ENCODE measurements at places on chromosomes 6 and 20.

GRCh38 chr6:53358440-53359094 is 9.8 kb upstream of the ELOVL5 start:
- H3K36me3 ChIP-seq = no peaks in the 10 kb centered on the region
- peak overlapping the region; percentile 91 for H3K27ac ChIP-seq
- no peaks in the 10 kb centered on the region for H3K27me3 ChIP-seq

DNA sequence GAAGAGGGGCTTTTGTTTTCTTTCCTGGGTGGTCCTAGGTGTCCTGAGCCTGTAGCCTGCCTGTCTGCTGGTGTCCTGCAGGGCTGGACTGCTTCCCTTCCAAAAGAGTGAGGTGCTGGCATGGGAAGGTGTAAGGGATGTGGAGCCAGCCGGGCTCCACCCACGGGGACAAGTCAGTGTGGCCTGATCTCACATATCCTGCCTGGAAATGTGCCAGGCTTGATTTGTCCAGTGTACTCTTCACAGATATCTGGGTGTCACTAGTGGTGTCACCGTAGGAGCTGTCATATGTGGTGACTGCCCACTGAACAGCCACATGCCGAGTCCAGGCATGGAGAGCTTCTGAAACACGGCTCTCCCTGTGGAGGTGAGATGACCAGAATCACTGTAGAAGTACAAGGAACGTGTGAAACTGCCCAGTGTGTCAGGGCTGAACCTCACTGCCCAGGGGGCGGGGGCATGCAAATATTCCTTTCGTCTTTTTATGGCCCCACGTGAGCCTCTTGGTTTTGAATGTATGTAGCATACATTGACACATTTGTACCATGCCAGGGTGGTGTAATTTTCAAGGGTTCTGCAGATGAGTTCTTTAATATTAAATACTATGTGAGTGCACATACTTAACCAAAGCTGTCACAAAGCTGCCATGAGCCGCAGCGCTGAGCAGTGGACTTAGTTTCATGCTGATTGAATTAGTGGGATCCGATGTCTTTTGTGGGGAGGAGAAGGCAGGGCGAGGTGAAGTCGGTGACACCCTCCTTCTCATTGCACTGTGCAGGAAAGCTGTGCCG is 55.8 kb downstream of the CDH4 start:
- H3K36me3 ChIP-seq = no peaks in the 10 kb centered on the region
- H3K27ac ChIP-seq = no peak overlapping the region
- no peaks in the 10 kb centered on the region for H3K4me1 ChIP-seq
- H3K4me3 ChIP-seq = no peak overlapping the region
- no peaks in the 10 kb centered on the region for H3K27me3 ChIP-seq
- DNase-seq = no peak

GRCh38 chr20:34525709-34526416 is 9.6 kb downstream of the DYNLRB1 start:
- no peak overlapping the region for H3K27ac ChIP-seq
- no peak for DNase-seq
- no peak overlapping the region for H3K4me3 ChIP-seq

DNA sequence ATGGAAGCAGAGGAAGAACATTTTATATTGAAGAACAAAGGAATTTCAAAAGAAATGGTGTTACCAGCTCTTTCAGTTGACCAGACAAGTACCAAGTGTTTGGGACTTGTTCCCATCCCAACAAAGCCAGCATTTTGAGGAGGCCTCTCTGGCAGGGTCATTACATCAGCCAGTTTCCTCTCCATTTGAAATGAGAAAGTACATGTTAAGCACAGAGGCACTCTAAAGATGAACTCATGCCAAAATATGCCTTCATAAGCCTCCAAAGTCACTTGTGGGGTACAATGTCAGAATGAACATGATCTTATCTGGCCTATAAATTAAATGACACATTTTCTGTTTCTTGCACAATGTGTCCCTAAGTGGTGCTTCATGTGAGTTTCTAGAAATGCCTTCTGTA is 223.9 kb downstream of the PRL start:
- peaks cover 14% of the 10 kb centered on the region for H3K27me3 ChIP-seq
- no peak for DNase-seq
- H3K36me3 ChIP-seq = peaks cover 3% of the 10 kb centered on the region
- no peak overlapping the region for H3K4me3 ChIP-seq
- peaks cover 32% of the 10 kb centered on the region for H3K4me1 ChIP-seq

DNA sequence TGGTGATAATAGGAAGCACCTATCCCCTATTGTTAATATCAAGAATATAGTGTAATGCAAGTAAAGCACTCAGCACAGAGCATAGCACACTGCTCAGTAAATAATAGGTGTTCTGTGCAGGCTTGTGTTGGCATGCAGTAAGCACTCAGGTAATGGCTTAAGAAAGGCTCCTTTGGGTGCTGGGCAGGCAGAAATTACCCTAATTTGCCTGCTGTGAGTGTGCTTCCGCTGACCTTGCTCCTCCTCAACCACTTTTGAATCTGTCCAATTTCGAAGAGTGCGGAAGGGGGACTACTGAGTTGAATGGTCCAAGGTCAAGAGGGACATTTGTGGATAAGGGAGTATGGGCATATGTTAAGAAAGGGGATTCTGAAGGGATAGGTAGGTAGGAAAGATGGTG is 15.4 kb downstream of the SRSF3 start:
- DNase-seq = no peak
- H3K4me3 ChIP-seq = no peak overlapping the region
- H3K27ac ChIP-seq = peak overlapping the region; percentile 47
- no peaks in the 10 kb centered on the region for H3K27me3 ChIP-seq

- no peak overlapping the region for H3K4me3 ChIP-seq
- no peak overlapping the region for H3K27ac ChIP-seq
- H3K27me3 ChIP-seq = no peaks in the 10 kb centered on the region
- H3K4me1 ChIP-seq = no peaks in the 10 kb centered on the region
Measured at GRCh38 chr20:11675920-11676629, 241.6 kb upstream of the BTBD3 start.

- peaks cover 8% of the 10 kb centered on the region for H3K36me3 ChIP-seq
- peaks cover 33% of the 10 kb centered on the region for H3K4me1 ChIP-seq
- DNase-seq = peak; percentile 84
- no peaks in the 10 kb centered on the region for H3K27me3 ChIP-seq
- peak overlapping the region; percentile 1 for H3K27ac ChIP-seq
Measured at GRCh38 chr6:136607932-136608772, 57.9 kb upstream of the MAP7 start.

DNA sequence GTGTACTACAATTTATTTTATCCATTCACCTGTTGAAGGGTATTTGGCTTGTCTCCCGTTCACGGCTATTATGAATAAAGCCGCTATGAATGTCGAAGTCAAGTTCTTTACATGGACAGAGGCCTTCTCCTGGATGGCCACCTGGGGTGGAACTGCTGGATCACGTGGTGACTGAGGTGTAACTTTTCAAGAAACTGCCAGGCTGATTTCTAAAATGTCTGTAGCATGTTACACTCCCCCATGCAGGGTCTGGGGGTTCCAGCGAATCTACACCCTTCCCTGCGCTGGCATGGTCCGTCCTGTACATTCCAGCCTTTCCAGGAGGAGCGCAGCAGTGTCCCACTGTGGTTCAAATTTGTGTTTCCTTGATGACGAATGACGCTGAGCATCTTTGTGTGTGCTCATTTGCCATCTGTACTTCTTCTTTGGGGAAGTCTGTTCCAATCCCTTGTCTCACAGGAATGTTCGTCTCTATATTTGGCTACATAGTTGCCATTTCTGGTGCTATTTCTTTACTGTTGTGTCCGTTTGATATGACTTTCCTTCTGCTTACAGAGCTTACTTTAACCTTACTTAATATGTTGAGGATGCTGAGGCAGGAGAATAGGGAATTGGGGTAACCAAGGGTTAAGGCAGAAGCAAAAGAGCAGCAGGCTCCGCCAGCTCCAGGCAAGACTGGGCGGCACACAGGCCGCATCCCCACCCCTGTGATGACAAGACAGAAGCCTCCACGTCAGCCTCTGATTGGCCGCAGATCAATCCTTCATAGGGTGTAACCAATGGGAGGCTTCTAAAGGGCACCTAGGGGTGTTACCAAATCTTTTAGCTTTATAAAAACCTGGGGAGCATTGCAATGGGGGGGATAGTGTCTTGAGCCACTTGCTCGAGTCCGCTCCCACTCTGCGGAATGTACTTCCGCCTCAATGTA is 106.6 kb downstream of the TAF4 start:
- no peak overlapping the region for H3K4me3 ChIP-seq
- DNase-seq = no peak
- H3K27ac ChIP-seq = no peak overlapping the region
- peaks cover 17% of the 10 kb centered on the region for H3K27me3 ChIP-seq

DNA sequence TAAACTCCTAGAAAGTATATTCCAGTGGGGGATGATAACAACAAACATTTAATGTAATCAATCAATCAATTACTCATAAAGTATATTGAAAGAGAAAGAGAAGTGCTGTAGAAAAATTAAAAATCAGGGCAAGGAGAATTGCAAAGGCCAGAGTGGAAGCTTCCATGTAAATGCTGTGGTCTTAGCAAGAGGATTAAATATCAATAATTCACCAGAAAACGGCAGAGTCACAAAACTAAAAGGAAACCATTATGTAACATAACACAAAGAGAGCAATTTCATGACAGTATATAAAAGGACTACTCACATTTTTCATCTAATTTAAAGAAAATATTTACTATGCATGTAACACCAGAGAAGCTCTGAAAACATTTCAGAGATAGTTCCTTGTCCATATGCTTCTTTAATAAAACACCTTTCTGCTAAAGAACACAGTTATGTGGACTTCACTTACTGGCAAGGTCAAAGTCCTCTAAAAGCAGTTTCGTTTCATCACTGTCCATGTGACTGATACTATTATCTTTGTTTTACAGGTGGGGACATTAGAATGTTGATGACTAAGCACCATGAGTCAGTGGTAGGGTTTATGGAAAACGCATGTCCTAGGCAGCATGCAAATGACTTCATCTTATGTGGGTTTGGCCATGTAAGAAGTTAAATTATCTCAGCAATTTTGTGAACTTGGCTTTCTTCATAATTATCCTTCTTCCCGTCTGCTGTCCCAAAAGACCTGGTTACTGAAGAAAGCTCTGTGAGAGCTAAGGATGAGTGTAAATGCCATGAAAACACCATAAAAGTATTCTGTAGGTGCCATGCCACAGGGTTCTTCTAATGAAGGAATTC is 185.8 kb upstream of the TENT5A start:
- H3K4me1 ChIP-seq = no peaks in the 10 kb centered on the region
- no peak overlapping the region for H3K27ac ChIP-seq
- no peaks in the 10 kb centered on the region for H3K27me3 ChIP-seq
- DNase-seq = no peak
- H3K36me3 ChIP-seq = no peaks in the 10 kb centered on the region

- H3K36me3 ChIP-seq = peaks cover 8% of the 10 kb centered on the region
- H3K27ac ChIP-seq = no peak overlapping the region
- no peaks in the 10 kb centered on the region for H3K27me3 ChIP-seq
- no peak for DNase-seq
- peaks cover 10% of the 10 kb centered on the region for H3K4me1 ChIP-seq
- H3K4me3 ChIP-seq = no peak overlapping the region
Measured at GRCh38 chr6:157312757-157313156, 10.6 kb downstream of the TMEM242 start.

DNA sequence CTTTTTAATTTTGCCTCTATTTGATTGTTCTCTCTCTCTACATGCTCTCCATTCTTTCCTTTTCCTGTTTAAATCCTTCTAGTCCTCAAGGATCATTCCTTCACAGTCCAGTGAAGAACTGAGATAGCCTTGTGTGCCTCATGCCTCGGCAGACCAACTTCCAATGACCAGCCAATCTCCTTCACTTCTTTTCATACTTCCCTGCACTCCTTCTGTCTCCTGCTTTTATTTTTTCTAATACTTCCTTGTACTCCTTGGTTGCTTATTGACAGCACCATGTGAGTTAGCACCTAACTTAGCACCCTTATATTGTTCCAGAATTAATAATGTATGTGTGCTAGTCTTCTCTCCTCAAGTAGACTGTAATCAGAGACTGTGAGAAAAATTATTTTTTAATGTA is 246.8 kb downstream of the ADGRG6 start:
- peaks cover 47% of the 10 kb centered on the region for H3K4me1 ChIP-seq
- no peaks in the 10 kb centered on the region for H3K36me3 ChIP-seq
- no peak for DNase-seq
- no peak overlapping the region for H3K27ac ChIP-seq
- H3K27me3 ChIP-seq = peaks cover 9% of the 10 kb centered on the region

GRCh38 chr6:148364056-148364824 is 21.6 kb downstream of the SASH1 start:
- no peaks in the 10 kb centered on the region for H3K36me3 ChIP-seq
- no peak for DNase-seq
- peaks cover 10% of the 10 kb centered on the region for H3K27me3 ChIP-seq
- no peaks in the 10 kb centered on the region for H3K4me1 ChIP-seq
- no peak overlapping the region for H3K4me3 ChIP-seq
- no peak overlapping the region for H3K27ac ChIP-seq

- no peak overlapping the region for H3K27ac ChIP-seq
- DNase-seq = peak; percentile 82
- H3K4me3 ChIP-seq = peak overlapping the region; percentile 44
- no peaks in the 10 kb centered on the region for H3K4me1 ChIP-seq
- peaks cover 55% of the 10 kb centered on the region for H3K27me3 ChIP-seq
Measured at GRCh38 chr20:46174469-46175126, 56.5 kb downstream of the CD40 start.

GRCh38 chr20:59175861-59176260 is 12.2 kb downstream of the ZNF831 start:
- no peaks in the 10 kb centered on the region for H3K27me3 ChIP-seq
- H3K4me1 ChIP-seq = peaks cover 73% of the 10 kb centered on the region

GRCh38 chr20:8385247-8385646 is 253.2 kb downstream of the PLCB1 start:
- H3K27ac ChIP-seq = no peak overlapping the region
- no peaks in the 10 kb centered on the region for H3K36me3 ChIP-seq
- no peaks in the 10 kb centered on the region for H3K27me3 ChIP-seq
- DNase-seq = no peak

- no peaks in the 10 kb centered on the region for H3K27me3 ChIP-seq
- no peak overlapping the region for H3K27ac ChIP-seq
- DNase-seq = no peak
- no peak overlapping the region for H3K4me3 ChIP-seq
- no peaks in the 10 kb centered on the region for H3K4me1 ChIP-seq
Measured at GRCh38 chr6:22218410-22218809, 78.4 kb downstream of the PRL start.
